ENCODE measurements at places on chromosomes 3 and 15. TPM values are rescaled to one million over a fixed set of nuclear protein-coding genes. Genes with fewer than 3 reads are reported as not detected.

DNA sequence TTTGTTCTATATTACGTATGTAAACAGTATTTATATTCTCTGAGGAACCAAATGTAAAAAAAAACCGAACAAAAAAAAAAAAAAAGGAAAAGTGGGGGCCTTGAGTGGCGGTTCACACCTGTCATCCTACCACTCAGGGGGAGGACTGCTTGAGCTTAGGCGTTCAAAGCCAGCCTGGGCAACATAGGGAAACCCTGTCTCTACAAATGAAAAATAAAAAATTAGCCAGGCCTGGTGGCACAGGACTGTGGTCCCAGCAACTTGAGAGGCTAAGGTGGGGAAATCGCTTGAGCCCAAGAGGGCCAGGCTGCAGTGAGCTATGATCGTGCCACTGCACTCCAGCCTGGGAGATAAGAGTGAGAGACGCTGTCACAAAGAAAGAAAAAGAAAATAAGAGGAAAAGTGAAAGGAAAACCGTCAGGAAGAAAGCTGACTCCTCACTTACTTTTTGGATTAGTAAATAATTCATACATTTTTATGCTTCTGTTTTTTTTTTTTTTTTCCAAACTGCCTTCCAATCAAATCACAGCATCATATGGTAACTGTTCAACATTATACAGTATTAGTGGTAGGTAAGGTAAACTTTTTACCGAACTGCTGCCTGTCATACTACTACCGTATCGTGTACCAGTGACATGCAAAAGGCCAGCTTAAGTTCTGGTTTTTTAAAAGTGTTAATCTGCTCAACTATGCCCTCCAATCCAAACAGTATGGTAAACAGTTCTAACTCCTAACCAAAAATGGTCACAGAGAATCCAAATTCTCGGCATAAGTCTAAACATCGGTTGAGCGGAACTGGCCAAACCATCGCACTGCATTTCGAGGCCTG lies 1.2 kb downstream of the PHC3 start:
- DNase-seq, result peak; percentile 7

GRCh38 chr15:85178308-85178707 lies 196.7 kb downstream of the PDE8A start:
- DNase-seq, result no peak

- peak; percentile 97 for DNase-seq
These were observed 46.1 kb downstream of the AMOTL2 start for GRCh38 chr3:134328147-134328591.

GRCh38 chr15:87219650-87220615 lies 1036.6 kb downstream of the NTRK3 start:
- peak; percentile 68 for DNase-seq

GRCh38 chr3:55797084-55797483 lies 310.0 kb upstream of the WNT5A start:
- DNase-seq, result no peak

- DNase-seq, result peak; percentile 98
These were observed at the start of gene TMF1 for GRCh38 chr3:69051756-69052471. Gene TMF1 (minus strand): TSS chr3:69052333. CDS start chr3:69052086, 247 bp downstream.

DNA sequence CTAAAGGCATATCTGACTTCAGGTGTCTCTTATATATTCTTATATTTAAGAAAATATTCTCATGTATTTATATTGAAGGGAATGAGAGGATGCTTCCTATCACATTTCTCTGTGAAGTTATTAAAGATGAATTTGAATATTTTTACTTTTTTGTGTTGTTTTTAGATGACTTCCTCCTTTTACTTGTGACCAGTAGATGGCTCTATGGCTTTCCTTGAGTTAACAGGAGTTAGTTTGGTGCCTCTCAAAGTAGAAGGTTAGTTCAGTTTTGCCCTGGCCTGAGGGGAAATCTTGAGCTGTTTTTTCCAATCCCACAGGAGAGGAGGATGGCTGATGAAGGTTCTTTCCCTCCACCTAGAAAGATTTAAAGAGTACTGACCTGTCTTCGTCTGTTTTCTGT lies 80.7 kb downstream of the SQOR start:
- DNase-seq, result no peak

- DNase-seq, result peak; percentile 0
These were observed 159.6 kb upstream of the KCNH8 start for GRCh38 chr3:18988614-18989229.

Gene PLA2G4F
- not detected for total RNA-seq

- DNase-seq, result peak; percentile 46
These were observed 6.9 kb upstream of the NFKBIZ start for GRCh38 chr3:101842245-101842934.

Gene TTLL13
- 0.14 TPM for total RNA-seq

Gene SLC12A8
- total RNA-seq, result 4.4 TPM

GRCh38 chr15:83565553-83566159 lies 88.3 kb upstream of the ADAMTSL3 start:
- DNase-seq, result no peak

- no peak for DNase-seq
These were observed 7.1 kb downstream of the GPD1L start for GRCh38 chr3:32113566-32113965.

- DNase-seq, result no peak
These were observed 11.7 kb upstream of the UTS2B start for GRCh38 chr3:191342006-191342405.

Gene LRRC15
- 1.3 TPM for total RNA-seq

Gene CDV3
- 290 TPM for total RNA-seq

GRCh38 chr3:169104972-169105371 lies 558.5 kb downstream of the MECOM start:
- DNase-seq, result peak; percentile 85

DNA sequence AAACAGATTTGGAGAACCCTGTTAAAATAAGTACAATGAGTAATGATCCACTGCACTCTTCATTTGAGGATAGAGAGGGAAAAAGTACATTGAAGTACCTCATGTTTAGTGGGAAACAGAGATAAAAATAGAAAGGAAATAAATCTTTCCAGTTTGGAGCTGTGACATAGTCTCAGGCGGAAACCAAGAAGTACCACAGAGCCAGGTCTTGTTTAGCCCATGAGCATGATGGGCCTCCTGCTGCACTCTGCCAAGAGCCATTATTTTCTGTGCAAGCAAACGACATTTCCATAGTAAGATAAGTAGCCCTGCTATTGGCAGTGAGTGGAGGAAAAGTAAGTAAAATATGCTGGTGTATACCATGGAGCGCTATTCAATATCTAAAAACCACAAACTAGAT lies 796.1 kb downstream of the TBL1XR1 start:
- DNase-seq, result no peak

DNA sequence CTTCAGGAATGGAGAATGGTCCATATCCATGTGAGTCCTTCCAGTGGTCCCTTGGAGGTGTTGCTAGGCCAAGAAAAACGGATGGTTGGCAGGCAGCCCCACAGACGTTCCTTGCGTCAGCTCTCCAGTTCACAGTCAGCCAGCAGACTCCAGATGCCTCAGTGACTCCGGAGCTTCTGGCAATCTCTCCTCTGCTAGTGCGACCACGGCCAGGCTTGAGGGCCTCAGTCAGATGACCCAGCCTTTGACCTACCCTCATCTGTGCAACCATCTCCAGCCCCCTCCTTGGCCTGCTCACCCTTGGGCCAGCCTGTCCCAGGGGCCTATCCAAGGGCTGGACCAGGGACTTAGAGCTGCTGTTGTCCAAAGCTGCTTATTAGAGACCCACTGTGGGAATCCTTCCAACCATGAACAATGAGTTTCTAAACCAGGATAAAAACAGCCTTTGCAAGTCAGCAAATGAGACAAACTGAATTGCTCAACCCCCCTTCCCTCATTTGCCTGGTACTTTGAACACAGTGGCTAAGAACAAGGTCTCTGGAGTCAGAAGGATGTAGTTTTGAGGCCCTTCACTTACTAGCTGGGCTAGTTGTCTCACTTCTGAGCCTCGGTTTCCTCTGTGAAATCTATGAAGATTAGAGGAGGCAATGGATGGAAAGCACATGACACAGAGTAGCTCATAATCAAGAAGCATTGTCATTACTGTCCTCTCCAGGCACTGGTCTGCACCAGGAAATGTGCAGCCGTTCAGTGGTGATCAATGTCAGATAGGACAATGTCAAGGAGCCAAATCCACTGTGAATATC lies 44.8 kb downstream of the ANP32A start:
- DNase-seq, result peak; percentile 68

DNA sequence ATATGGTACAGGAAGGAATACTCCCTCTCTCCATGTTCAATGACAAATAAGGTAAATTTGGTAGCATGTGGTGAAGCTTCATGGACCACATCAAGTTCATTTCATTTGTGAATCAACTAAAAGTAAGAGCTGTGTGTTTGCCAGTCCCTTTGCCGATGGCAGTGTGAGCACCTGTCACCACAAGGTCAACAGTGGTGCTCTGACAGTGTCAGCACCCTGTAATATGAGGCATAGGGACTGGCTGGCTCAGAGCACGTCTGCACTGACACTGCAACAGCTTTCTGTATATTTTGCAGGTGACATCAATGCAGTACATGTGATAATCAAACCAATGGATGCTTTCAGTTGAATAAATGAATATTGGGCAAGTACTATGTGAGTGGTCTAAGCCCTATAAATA lies 852.4 kb downstream of the TUSC7 start:
- no peak for DNase-seq

- no peak for DNase-seq
These were observed 91.5 kb downstream of the SH3GL3 start for GRCh38 chr15:83538682-83539081.

- no peak for DNase-seq
These were observed 246.8 kb downstream of the SLCO3A1 start for GRCh38 chr15:92100301-92100700.

- no peak for DNase-seq
These were observed 119.4 kb upstream of the GADL1 start for GRCh38 chr3:31013843-31014242.

Gene DCUN1D1
- 50.2 TPM for total RNA-seq

GRCh38 chr3:178480274-178480673 lies 56.0 kb upstream of the KCNMB2 start:
- DNase-seq, result no peak

DNA sequence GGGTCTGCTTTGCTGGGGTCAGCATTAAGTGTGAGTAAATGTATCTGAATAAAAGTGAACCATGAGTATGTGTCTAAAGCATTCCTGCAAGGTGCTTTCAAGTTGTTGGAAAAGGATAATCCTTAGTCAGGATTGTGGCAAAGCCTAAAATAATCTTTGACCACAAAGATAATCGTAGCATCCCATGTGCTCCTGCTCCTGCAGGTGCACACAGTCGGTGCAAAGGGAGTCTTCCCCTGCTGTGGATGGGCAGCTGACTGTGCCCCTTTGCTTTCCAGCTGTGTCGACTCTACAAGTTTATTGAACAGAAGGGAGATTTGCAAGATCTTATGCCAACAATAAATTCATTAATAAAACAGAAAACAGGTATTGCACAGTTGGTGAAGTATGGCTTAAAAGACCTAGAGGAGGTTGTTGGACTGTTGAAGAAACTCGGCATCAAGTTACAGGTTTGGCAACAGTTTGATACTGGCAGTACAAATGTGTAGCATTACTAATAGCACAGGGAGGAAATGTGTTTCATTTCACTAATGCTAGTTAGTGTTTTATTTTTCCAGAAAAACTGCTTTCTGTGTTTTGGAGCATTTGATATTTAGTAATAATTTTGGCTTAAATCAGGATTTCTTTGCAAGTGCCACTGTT lies 22.6 kb downstream of the SRP14 start:
- DNase-seq, result peak; percentile 53

Gene GRK7
- total RNA-seq, result not detected

DNA sequence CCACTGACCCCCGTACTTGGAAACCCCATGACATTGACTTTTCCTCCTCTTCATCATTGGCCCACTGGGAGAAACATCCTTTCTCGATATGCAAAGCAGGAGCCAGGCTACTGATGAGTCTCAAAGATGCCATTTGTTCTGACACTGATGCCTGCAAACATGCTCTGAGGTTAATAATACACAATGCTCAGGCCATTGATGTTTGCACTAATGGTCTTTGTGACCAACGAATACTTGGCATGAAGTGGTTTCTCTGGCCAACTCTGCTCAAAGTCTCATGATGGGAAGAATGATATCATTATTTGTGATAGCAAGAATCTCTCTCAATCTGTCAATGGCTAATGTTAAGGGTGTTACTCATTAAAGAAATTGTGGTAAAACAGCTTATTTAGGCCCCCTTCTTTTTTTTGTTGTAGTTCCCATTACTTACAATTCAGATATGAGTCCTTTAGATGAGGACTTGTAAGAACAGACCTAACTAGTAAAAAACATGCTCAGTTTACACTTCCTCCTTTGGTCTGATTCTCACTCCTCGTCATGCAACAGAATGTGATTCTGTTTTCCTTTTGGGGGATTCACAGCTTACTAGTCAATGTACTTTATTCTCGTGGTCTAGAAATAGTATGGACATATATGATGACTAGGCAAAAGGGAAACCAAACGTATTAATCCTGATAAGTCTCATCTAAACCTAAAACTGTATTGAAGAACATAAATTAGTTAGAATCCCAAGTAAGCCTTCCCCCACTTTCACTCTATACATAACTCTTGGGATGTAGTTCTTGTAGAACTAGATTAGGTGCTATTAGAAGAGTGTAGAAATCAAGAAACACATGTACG lies 488.8 kb upstream of the DPPA4 start:
- no peak for DNase-seq

Gene BRPF1
- 19.5 TPM for total RNA-seq

DNA sequence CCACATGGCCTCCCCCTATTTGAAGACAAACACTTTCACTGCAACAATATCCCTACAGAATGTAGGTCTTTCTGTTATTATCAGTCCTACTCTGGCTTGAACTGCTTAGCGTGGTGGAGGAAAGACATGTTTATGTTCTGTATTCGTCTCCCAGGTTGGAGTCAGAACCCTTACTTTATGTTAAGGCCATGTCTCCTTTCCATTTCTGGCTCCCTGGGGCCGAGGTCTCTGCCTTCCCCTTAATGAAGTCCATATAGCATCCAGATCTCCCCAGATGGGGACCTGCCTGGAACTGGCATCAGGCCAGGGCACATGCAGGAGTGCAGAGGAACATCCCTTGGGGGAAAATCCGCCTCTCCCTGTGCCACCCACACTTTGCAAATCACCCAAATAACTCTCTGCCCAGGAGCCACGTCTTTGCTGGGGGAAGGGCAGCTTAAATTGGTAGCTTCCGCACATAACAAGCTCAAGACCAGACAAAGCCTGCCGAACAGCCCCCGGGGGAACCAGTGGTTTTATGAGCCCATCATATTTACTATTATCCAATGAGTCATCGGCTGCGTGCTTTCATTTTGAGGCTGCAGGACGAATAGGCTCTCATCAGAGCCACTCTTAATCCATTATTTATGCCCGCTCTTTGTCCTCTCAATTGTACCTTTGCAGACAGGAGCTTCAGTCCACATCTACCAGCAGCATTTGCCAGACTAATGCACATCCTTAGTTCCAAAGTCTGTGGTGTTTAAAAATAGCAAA lies 237.0 kb downstream of the UACA start:
- DNase-seq, result peak; percentile 56

DNA sequence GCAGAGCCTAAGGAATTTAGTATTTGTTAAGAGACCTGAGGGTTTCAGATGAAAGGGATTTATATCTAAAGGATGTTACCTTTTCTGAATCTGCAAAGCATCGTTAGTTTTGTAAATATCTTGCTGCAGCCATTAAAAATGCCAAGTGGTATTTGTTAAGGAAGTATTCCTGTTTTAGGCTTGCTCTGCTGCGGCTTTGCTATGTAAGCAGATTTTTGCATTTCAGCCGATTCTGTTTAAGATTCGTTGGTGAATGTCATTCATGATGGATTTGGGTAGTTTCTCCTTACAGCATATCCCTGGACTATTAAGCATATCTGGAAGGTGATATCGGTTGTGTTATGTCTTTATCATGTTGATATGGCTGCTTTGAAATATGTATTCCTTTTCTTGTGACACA lies 1.0 kb downstream of the USP8 start:
- DNase-seq, result no peak

Data from astrocyte (in vitro differentiated cells and primary cell).